T-helper 2 cell treated with Interferon-gamma antibody and Interleukin-4, amounts not matched to agents 5 μg/mL and 100 μg/mL, for 36 hours (primary cell): ENCODE measurements at places on chromosomes 13 and 19.

GRCh38 chr19:13099073-13099999 is 3.3 kb downstream of the LYL1 start:
- DNase-seq = peak; percentile 81
- H3K27ac ChIP-seq = peak overlapping the region; percentile 93
- H3K27me3 ChIP-seq = peaks cover 21% of the 10 kb centered on the region
- H3K4me3 ChIP-seq = peak overlapping the region; percentile 86
- peaks cover 9% of the 10 kb centered on the region for H3K36me3 ChIP-seq

DNA sequence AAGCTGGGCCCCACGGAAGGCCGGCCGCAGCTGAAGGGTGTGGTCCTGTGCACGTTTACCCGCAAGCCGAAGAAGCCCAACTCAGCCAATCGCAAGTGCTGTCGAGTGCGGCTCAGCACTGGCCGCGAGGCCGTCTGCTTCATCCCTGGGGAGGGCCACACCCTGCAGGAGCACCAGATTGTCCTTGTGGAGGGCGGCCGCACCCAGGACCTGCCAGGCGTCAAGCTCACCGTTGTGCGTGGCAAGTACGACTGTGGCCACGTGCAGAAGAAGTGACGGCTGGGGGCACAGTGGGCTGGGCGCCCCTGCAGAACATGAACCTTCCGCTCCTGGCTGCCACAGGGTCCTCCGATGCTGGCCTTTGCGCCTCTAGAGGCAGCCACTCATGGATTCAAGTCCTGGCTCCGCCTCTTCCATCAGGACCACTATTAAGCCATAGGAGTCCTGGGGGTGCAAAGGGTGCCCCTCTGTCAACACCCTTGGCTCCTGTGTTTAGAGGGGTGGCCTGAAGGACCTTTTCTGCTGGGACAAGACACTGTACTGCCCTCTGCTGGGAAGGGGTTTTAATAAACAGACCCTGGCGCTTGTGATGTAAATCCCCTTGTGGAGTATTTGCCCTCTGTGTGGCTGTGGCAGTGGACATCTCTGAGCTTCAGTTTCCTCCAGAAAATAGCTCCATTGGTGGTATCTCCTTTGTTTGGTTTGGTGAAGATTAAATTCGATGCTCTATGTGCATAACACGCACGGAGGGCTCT is 1.9 kb downstream of the MRPS12 start:
- H3K4me1 ChIP-seq = peaks cover 18% of the 10 kb centered on the region
- no peaks in the 10 kb centered on the region for H3K27me3 ChIP-seq
- peaks cover 40% of the 10 kb centered on the region for H3K36me3 ChIP-seq
- peak; percentile 23 for DNase-seq

GRCh38 chr13:91112201-91112923 is 235.1 kb upstream of the MIR17HG start:
- no peaks in the 10 kb centered on the region for H3K36me3 ChIP-seq
- no peak overlapping the region for H3K27ac ChIP-seq
- H3K27me3 ChIP-seq = no peaks in the 10 kb centered on the region
- no peak for DNase-seq

- H3K4me1 ChIP-seq = no peaks in the 10 kb centered on the region
- no peak overlapping the region for H3K4me3 ChIP-seq
- no peak for DNase-seq
- H3K27ac ChIP-seq = no peak overlapping the region
- H3K27me3 ChIP-seq = no peaks in the 10 kb centered on the region
Observed at GRCh38 chr13:35927567-35928021, 203.6 kb downstream of the DCLK1 start.

GRCh38 chr19:40688987-40689338 is 1.5 kb downstream of the NUMBL start:
- H3K27me3 ChIP-seq = no peaks in the 10 kb centered on the region
- H3K27ac ChIP-seq = no peak overlapping the region
- H3K4me1 ChIP-seq = peaks cover 2% of the 10 kb centered on the region
- no peak overlapping the region for H3K4me3 ChIP-seq
- H3K36me3 ChIP-seq = peaks cover 4% of the 10 kb centered on the region
- DNase-seq = no peak

DNA sequence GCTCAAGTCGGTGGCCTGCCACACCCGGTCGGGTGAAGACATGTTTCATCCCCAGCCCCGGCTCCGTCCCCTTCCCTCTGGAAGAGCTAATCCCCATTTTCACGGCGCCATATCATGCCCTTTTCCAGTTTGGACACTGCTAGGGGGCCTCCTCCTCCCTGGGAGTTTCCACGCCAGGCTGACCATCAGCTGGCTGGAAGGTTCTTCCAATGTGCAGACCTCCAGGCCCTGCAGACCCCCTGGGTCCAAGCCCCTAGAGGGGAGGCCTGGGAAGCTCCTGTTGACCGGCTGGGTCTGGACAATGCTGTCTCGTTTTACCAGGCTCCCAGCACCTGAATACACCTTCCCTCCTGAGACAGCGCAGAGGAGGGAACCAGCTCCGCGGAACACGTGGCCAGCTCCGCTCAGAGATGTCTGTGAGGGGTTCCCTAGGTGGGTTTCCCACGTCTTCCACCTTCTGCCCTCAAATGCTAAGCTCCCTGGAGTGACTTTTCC is 44.7 kb upstream of the RANBP3 start:
- no peak overlapping the region for H3K27ac ChIP-seq
- no peak overlapping the region for H3K4me3 ChIP-seq
- no peaks in the 10 kb centered on the region for H3K27me3 ChIP-seq
- no peaks in the 10 kb centered on the region for H3K36me3 ChIP-seq

GRCh38 chr19:56839652-56840450 is 675 bp downstream of the PEG3 start:
- H3K27ac ChIP-seq = no peak overlapping the region
- no peak overlapping the region for H3K4me3 ChIP-seq
- no peaks in the 10 kb centered on the region for H3K4me1 ChIP-seq
- no peak for DNase-seq
- H3K36me3 ChIP-seq = peaks cover 3% of the 10 kb centered on the region

- peaks cover 6% of the 10 kb centered on the region for H3K4me1 ChIP-seq
- no peak for DNase-seq
- H3K27ac ChIP-seq = no peak overlapping the region
- no peaks in the 10 kb centered on the region for H3K36me3 ChIP-seq
- H3K4me3 ChIP-seq = no peak overlapping the region
Observed at GRCh38 chr13:111049791-111050538, 65.1 kb upstream of the ARHGEF7 start.

DNA sequence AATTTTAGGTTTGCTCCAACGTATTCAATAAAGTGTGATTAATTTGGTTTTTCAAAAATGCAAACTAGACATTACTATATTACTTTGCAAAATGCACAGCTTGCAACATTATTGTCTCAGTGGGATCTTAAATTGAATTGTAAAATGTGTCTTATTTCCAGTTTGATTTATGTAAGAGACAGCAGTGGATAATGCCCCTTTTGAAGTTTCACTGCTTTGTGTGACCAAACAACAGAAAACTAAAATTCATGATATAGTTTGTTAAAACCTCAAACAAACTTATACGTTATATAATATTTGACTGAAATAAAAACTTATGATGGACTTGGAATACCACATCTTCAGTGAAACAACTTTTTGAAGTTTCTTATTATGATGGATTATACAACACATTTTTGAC is 279.8 kb downstream of the DACH1 start:
- no peaks in the 10 kb centered on the region for H3K4me1 ChIP-seq
- H3K27ac ChIP-seq = no peak overlapping the region
- H3K27me3 ChIP-seq = no peaks in the 10 kb centered on the region
- H3K36me3 ChIP-seq = no peaks in the 10 kb centered on the region

DNA sequence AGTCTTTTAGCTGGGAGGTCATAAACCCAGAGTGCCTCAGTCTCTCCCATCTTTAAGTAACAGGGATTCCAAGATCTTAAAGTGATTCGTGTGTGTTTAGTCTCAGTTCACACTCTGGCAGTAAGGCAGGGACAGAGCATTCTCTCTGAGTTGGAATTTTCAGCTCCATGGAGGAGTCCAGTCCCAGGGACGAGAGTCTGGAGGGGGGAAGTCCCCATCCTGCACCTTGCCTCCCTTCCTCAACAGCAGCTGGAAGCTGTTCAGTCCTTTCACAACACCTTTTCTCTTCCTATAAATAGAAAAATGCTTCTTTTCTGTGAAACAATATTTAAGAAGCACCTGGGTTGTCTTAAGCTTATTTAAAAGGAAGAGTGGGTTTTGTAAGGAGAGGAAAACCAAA is 82.0 kb downstream of the KLF5 start:
- DNase-seq = no peak
- H3K4me3 ChIP-seq = no peak overlapping the region
- no peaks in the 10 kb centered on the region for H3K36me3 ChIP-seq
- H3K27ac ChIP-seq = no peak overlapping the region
- H3K27me3 ChIP-seq = no peaks in the 10 kb centered on the region

GRCh38 chr13:85626603-85627002 is 172.6 kb downstream of the SLITRK6 start:
- no peaks in the 10 kb centered on the region for H3K36me3 ChIP-seq
- no peak for DNase-seq
- no peak overlapping the region for H3K27ac ChIP-seq
- no peaks in the 10 kb centered on the region for H3K27me3 ChIP-seq
- H3K4me1 ChIP-seq = no peaks in the 10 kb centered on the region
- no peak overlapping the region for H3K4me3 ChIP-seq

DNA sequence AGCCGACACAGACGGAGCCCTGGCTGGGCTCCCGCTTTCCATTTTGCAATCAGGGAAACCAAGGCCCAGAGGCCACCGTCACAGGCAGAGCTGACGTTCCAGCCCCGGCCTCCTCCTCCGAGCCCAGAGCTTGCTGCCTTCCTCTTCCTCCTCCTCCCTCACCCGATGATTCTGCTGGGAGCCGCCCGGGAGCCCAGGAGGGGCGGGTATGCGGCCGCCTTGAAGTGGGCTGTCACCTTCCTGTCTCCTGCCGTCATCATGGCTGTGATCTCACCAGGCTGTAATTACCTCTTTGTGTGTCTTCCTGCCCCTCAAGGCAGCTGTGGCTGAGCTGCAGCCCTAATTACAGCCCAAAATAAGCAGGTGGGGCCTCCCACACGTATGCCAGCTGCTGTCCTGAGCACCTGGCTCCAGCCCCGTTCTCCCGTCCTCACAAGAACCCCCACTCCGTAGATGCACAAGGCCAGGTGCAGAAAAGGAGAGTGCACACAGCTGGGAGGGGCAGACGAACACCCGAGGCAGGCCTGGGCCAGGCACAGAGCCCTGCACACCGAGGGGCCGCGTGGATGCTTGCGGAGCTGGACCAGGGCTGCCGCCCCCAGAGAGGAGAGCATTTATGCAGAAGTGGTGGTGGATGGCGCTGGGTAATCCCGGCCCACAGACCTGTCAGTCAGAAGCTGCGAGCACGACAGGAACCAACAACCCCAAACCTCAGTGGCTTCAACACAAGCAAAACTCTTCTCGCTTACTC is 4.0 kb downstream of the TPGS1 start:
- peak; percentile 75 for DNase-seq
- H3K27ac ChIP-seq = peak overlapping the region; percentile 97
- peak overlapping the region; percentile 86 for H3K4me3 ChIP-seq
- peaks cover 25% of the 10 kb centered on the region for H3K36me3 ChIP-seq

DNA sequence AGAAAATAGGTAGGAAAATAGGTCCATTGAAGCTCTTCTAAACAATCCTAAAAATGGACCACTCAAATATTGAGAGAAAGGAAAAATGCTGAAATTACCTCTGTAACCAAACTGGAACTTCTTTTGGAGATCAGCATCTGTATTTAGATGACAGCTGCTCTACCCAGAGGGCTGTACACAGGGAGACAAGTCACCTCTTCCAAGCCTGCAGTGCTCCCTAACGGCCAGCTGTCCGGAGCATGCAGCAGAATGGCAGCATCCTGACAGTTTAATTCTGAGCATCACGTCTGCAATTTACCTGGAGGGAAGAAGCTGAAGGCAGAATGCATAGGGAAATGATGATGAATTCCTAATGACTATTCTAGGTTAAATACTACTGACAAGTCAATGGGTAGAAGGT is 62.8 kb upstream of the DIAPH3 start:
- H3K27ac ChIP-seq = no peak overlapping the region
- H3K4me1 ChIP-seq = peaks cover 11% of the 10 kb centered on the region
- no peak for DNase-seq
- no peaks in the 10 kb centered on the region for H3K36me3 ChIP-seq
- H3K27me3 ChIP-seq = peaks cover 19% of the 10 kb centered on the region

- H3K4me1 ChIP-seq = no peaks in the 10 kb centered on the region
- no peaks in the 10 kb centered on the region for H3K36me3 ChIP-seq
- H3K27me3 ChIP-seq = no peaks in the 10 kb centered on the region
- H3K4me3 ChIP-seq = no peak overlapping the region
- H3K27ac ChIP-seq = no peak overlapping the region
Observed at GRCh38 chr13:66076417-66076816, 1153.7 kb downstream of the PCDH9 start.
